ENCODE measurements at places on chromosomes 7 and 10.

GRCh38 chr7:45992826-45993225 lies 71.8 kb upstream of the IGFBP3 start:
- DNase-seq, result no peak

DNA sequence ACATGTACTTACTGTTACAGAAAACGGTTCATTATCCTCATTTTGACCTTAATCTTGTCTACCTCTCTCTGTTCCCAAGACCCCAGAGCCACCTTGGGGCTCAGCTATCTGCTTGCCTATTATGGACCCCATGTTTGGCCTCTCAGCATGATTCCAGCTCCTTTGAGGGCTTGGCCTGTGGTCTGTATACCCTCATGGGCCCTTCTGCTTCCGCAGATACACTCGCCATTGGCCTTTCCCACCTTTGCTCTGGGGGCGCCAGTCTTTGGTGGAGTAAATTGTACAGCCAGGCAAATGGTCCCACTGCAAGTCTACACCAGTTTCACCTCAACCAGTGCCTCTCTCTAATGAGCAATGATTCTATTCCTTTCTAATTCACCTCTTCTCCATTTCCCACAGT lies 109.2 kb upstream of the ZNF746 start:
- no peak for DNase-seq

- DNase-seq, result no peak
These were observed 20.9 kb downstream of the MORN4 start for GRCh38 chr10:97612386-97612785.

DNA sequence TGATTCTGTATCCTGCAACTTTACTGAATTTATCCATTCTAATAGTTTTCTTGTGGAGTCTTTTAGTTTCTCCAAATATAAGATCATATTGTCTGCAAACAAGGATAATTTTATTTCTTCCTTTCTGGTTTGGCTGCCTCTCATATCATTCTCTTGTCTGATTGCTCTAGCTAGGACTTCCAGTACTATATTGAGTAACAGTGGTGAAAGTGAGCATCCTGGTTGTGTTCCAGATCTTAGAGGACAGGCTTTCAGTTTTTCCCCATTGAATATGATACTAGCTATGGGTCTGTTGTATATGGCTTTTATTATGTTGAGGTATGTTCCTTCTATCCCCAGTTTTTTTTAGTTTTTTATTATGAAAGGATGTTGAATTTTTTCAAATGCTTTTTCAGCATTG lies 28.2 kb downstream of the KLHL7 start:
- no peak for DNase-seq

DNA sequence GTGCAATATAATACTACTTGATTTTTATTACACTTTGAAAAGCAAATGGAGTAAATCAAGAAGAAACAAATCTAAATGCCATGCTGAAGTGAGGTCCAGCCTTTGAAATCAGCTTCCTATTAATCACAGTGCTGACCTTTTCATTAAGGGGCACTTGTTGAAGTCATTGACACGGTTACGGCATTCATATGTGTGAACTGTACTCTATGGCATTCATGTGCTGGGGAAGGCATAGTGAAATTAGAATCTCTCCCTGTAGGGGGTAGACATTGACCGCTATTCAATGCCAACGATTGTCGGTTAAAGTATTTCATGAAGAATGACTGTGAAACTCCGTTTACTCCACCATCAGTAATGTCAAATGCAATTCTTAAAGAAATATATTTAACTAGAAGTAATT lies 296.1 kb upstream of the SEMA3A start:
- no peak for DNase-seq

DNA sequence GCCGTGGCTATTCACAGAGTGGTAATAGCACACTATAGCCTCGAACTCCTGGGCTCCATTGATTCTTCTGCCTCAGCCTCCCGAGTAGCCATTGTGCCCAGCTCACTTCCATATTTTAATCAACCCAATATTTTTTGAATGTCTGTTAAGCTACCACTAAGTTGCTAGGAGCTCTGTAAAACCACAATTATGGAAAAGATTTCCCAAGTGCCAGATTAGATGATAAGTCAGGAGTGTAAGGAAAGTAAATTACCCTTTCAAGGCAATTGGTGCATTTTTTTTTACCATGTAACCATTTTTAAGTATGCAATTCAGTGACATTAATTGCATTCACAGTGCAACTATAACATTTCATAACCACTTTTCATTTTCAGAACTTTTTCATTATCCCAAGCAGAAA lies 87.5 kb upstream of the GATAD1 start:
- no peak for DNase-seq

DNA sequence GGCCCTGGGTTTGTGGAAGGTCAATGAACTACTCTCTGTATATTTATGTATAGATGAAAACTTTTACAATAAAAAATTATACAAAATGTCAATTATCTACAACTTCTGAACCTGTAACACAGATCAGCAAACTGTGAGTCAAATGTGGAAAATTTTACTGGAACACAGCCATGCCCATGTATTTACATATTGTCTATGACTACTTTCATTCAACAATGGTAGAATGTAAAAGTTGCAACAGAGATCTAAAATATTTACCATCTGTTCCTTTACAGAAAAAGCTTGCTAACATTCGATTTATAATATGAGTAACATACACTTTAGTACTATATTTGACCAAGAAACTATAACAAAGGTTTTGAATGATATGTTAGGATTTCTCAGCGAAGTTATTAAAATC lies 481.6 kb downstream of the PARD3 start:
- DNase-seq, result no peak

- no peak for DNase-seq
These were observed 98.7 kb upstream of the PPIF start for GRCh38 chr10:79248341-79249185.

DNA sequence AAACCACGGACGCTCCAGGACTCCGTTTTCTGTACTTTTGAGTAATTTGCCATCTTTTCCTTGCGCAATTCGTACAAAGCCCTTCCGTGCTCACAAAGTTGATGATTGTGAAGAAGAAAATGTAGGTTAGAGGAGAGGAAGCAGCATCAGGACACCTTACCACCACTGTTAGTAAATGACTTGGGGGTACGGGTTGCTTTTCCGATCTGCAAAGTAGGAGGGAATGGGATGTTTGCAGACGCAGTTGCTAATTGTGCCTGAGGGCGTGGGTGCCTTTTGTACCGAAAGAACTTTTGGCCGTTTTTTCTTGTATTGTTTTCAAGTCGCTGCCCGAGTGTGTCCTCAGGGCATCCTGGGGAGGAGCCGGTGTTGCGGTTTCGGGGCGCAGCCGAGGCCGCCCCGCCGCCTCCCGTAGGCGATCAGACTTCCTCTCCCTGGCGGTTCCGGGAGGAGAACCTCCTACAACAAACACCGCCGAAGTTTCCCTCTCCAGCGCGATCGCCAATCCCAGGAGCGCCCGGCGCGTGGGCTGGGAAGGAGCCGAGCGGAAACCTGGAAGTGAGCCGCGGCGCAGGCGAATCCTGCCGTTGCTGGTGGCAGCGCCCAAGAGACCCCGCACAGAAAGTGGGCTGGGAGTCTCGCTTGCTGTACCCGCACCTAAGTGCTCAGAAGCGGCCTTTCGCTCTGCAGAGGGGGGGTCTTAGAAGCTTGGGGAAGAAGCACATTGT lies 1.0 kb downstream of the PRR15 start:
- peak; percentile 52 for DNase-seq

GRCh38 chr10:12235116-12235694 lies 39.2 kb downstream of the CDC123 start:
- no peak for DNase-seq

GRCh38 chr7:20240080-20240926 lies 23.1 kb upstream of the MACC1 start:
- DNase-seq, result no peak

- no peak for DNase-seq
These were observed 2.0 kb downstream of the ANKRD2 start for GRCh38 chr10:97574374-97575126.

GRCh38 chr7:116101704-116102103 lies 71.1 kb upstream of the TFEC start:
- no peak for DNase-seq

- DNase-seq, result no peak
These were observed 164.1 kb downstream of the EBF3 start for GRCh38 chr10:129799942-129800341.

DNA sequence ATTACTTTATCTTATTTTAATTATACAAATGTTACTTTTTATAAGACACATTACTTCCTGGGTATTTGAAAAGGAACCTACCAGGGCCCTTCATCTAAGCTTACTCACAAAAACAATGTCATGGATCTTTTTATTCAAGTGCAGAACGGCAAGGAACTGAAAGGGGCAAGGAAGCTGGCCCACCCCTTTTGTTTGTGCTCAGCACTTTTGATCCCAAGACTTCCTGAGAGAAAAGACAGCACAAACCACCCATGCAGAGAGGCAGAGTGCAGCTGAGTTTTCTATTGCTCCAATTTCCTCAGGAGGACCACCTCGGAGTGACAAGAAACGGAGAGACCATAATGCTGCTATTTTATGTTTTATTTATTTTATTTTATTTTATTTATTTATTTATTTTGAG lies 232.0 kb upstream of the NRP1 start:
- no peak for DNase-seq

- peak; percentile 68 for DNase-seq
These were observed 1.3 kb downstream of the NRCAM start for GRCh38 chr7:108454674-108455550.

DNA sequence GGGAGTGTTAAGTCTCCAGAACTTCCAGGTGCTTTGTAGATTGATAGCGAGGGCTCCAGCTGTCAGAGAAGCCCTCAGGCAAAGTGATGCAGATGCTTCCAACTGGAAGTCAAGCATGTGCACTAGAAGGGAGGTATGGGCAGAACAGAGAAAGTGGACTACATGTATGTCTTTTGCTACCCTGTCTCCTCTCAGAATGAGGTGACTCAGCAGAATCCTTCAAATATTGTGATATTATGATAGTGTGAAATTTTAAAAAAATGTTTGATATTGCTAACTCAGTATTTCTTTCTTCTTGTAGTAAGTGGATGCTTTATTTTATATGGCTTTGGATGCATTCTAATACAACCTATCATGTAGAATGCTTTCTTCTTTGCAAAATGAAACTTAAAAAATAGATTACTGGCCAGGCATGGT lies 138.9 kb upstream of the SVIL start:
- DNase-seq, result no peak

DNA sequence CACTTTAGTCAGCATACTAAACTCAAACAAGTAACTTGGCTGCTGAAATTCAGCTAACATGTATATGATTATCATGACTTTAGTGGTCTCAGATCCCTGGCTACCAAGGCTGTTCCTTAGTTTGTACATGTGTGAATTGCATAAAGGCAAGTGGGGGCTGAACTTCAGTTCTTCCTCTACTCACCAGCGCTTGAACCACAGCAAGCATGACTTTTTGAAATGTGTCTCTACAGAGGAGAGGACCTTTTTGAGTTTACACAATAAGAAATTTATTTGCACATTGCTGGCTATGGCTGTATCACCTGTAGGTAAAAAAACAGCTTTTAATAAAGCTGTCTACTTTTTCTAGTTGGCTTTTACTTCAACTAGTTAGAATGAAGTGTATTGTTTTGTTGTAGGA lies 48.8 kb downstream of the MDFIC start:
- DNase-seq, result no peak

- no peak for DNase-seq
These were observed 1.1 kb downstream of the REEP3 start for GRCh38 chr10:63522277-63522687.

Measured in activated CD8-positive, alpha-beta memory T cell treated with anti-CD3 and anti-CD28 coated beads, Interleukin-2, amount 50 U/mL, for 48 hours (primary cell).